T-helper 9 cell (primary cell): ENCODE measurements at places on chromosomes 5 and 9.

DNA sequence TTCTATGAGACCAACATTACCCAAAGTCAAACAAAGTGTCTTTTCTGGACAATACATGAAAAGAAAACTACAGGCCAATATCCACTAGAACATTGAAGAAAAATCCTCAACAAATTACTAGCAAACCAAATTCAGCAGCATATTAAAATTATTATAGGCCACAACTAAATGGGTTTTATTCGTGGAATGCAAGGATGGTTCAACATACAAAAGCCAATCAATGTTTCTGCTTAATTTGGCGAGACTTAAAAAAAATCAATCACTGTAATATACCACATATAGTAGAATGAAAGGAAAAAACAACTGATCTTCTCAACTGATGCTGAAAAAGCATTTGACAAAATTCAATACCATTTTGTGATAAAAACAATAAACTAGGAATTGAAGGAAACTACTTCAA lies 51.8 kb upstream of the FNIP1 start:
- DNase-seq, result no peak

- no peak for DNase-seq
Observed at GRCh38 chr9:129291041-129291501, 113.0 kb upstream of the IER5L start.

DNA sequence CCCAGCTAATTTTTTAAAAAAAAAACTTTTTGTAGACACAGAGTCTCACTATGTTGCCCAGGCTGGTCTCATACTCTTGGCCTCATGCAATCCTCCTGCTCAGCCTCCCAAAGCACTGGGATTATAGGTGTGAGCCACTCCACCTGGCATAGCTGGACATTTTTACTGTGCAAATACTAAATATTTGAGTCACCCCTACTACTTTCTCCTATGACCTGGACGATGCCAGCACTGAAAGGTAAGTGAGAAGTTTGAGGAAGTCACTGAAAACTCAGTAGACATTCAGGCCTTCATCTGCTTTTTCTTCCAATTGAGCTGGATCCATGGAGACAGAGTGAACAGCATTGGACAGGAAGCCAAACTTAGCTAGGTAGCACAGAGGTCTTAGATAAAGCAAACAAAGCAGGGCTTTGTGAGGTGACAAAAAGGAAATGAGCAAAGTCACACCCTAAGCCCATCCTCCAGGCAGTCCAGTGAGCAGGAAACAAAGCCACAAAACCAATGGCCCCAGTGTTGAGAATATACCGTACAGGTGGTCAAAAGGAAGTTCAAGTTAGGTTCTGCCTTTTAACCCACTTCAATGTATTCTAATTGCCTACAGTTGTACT lies 192.6 kb upstream of the RASA1 start:
- no peak for DNase-seq

- DNase-seq, result no peak
Observed at GRCh38 chr5:151637676-151638075, 46.5 kb upstream of the FAT2 start.

DNA sequence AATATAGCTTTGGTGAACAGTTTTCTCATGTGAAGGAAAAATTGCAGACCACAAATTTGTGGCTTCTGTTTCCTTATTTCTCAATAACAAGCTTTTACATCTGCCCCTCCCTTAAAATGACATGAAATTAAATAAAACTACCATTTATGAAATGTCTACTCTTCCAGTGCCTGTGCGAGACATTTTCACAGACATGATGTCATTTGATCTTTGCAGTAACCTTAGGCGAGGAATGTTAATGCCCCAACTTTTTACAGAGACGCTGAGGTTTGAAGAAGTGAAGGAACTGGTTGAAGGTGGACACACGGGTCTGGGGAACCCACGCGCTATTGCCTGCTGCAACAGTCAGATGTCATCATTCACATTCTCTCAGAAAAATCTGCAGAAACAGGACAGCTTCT lies 61.5 kb downstream of the OSTF1 start:
- no peak for DNase-seq
